ENCODE measurements at places on chromosomes 12 and 14.

DNA sequence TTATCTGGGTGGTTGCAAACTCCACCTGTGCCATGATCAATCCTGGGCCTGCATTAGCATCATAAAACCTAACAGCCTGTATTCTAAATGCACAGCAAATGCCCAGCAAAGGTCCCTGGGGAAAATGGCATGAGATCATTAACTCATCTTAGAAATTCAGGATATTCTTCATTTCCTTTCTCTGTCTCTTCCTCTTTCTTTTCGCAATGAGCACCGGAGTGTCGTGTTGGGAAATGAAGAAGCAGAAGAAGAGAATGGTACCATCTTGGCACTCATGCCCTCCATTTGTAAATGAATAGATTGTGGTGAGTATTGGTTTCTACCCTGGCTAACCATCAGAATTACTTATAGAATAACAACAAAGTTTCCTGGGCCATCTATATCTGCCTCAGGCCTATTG lies 193.6 kb downstream of the GALC start:
- no peak for DNase-seq

DNA sequence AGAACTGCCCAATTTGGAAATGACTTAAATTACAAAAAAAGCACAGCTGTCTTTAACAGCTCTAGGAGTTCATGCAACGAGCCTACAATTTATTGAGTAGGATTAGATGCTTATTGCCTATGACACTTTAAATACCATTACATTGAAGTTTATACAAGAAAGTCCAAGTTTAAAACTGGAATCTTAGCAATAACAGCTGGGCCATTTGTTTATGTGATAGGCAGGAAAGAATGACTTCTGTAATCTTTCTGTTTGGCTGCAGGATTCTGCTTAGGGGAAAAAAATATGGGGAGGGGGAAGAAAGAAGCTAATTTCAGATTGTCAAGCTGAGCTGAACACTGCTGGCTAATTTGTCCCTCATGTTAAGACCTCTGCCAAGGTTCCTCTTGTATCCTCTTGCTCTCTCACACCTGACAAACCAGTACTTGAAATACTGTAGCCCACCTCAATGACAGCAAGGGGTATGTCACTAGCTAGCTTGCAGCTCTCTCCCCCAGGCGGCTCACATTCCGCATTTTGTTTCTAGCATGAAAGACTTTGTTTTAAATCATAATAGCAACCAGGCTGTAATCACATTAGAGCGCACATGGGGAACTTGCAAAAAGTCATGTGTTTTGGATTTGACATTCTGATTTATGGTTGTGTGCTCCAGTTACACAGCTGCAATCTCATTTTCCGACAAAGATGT lies 384.8 kb downstream of the BMP4 start:
- DNase-seq = no peak

DNA sequence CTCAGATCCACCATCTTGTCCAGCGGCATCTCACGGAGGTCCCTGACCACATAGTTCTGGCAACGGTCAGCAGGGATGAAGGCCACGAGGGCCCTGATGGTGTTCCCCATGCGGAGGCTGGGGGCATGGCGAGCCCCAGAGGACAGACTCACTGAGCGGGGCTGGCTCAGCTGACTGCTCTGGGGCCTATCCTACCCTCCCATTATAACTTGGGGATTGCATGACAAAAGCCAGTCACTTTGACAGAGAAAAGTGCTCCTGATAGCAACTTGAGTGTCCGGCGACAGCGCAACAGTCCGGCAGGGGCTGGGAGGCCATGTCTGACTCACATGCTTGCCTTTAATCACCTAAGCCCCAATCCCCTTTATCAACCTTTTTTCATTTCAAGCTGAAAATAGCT lies at the start of gene LRRC10:
Gene LRRC10, minus strand, starts transcription at position 179 of the 400 bp plus-strand sequence. Its CDS starts 69 bp downstream, at position 110.
- no peak for DNase-seq

GRCh38 chr12:41367726-41368405 lies 179.7 kb downstream of the PDZRN4 start:
- no peak for DNase-seq

GRCh38 chr12:89935850-89936249 lies 227.2 kb upstream of the ATP2B1 start:
- DNase-seq = no peak

GRCh38 chr12:53207042-53207441 lies at the start of gene ITGB7:
Gene ITGB7, minus strand, starts transcription at chr12:53207251. Its CDS starts 6,808 bp downstream, at chr12:53200443.
- DNase-seq = no peak

GRCh38 chr12:94265966-94266745 lies 117.8 kb downstream of the PLXNC1 start:
- DNase-seq = no peak

GRCh38 chr14:66092206-66092605 lies 394.0 kb upstream of the CCDC196 start:
- no peak for DNase-seq
